Prostate gland (tissue), 2 donors: ENCODE measurements at places on chromosomes 7 and 10. TPM values are rescaled to one million over a fixed set of nuclear protein-coding genes. Genes with fewer than 3 reads are reported as not detected.

Gene PRSS37
- not detected for total RNA-seq

Gene COL28A1
- 6.2 TPM for total RNA-seq

Gene RAMP3
- total RNA-seq: 35.8 TPM

Gene PNLIP
- total RNA-seq: not detected

Gene PDE1C
- 4.2 TPM for total RNA-seq

Gene CCDC3
- total RNA-seq: 41.8 TPM

Gene CLEC2L
- not detected for total RNA-seq

Gene NEUROG3
- total RNA-seq: not detected

Gene CDK13
- 56.7 TPM for total RNA-seq

Gene TMEM176A
- total RNA-seq: 3.8 TPM

Gene CLIP2
- 24.1 TPM for total RNA-seq

Gene ZMIZ2
- 42.8 TPM for total RNA-seq

Gene TUBB8
- not detected for total RNA-seq

Gene ACBD7
- total RNA-seq: 0.91 TPM

Gene EPO
- 1.6 TPM for total RNA-seq

Gene GFRA1
- total RNA-seq: 14.5 TPM

Gene OR2A12
- not detected for total RNA-seq

Gene GSTO2
- 18.1 TPM for total RNA-seq

Gene ATOH7
- not detected for total RNA-seq

Gene BICC1
- total RNA-seq: 5.1 TPM

Gene SYT15B
- total RNA-seq: 4.6 TPM

Gene PTPN20
- 2.5 TPM for total RNA-seq

Gene UTF1
- total RNA-seq: not detected

Gene PNLIPRP1
- not detected for total RNA-seq

Gene SERPINE1
- total RNA-seq: 3.7 TPM

Gene OR6V1
- not detected for total RNA-seq

Gene CDC14C
- 0.91 TPM for total RNA-seq

Gene ANKRD61
- total RNA-seq: not detected

Gene NKX1-2
- 0.85 TPM for total RNA-seq

Gene C10orf90
- total RNA-seq: not detected

Gene RADIL
- total RNA-seq: 1.8 TPM

Gene AQP1
- 89.4 TPM for total RNA-seq

Gene UBE3C
- 49.0 TPM for total RNA-seq

Gene TMEM196
- total RNA-seq: not detected

Gene ZNF107
- 9.7 TPM for total RNA-seq

Gene STEAP1
- total RNA-seq: 67.3 TPM

Gene COL26A1
- 3.8 TPM for total RNA-seq

Gene GARIN1A
- 0.18 TPM for total RNA-seq

Gene SPDYE11
- not detected for total RNA-seq

Gene KIAA1549
- total RNA-seq: 3.7 TPM

Gene SLC25A28
- total RNA-seq: 16.0 TPM

Gene SH2D4B
- total RNA-seq: 0.40 TPM

Gene C7orf57
- total RNA-seq: 0.34 TPM

Gene FAM25A
- total RNA-seq: not detected

Gene MARCHF5
- total RNA-seq: 20.8 TPM

Gene RALA
- 14.7 TPM for total RNA-seq

Gene C10orf95
- total RNA-seq: 3.7 TPM
